ENCODE measurements at places on chromosomes 6 and 20. TPM values are rescaled to one million over a fixed set of nuclear protein-coding genes. Genes with fewer than 3 reads are reported as not detected.

Gene FAM217A
- not detected for total RNA-seq

Gene SLX4IP
- 6.0 TPM for total RNA-seq

Gene TNNC2
- total RNA-seq: not detected

Gene ZBTB9
- total RNA-seq: 7.5 TPM

DNA sequence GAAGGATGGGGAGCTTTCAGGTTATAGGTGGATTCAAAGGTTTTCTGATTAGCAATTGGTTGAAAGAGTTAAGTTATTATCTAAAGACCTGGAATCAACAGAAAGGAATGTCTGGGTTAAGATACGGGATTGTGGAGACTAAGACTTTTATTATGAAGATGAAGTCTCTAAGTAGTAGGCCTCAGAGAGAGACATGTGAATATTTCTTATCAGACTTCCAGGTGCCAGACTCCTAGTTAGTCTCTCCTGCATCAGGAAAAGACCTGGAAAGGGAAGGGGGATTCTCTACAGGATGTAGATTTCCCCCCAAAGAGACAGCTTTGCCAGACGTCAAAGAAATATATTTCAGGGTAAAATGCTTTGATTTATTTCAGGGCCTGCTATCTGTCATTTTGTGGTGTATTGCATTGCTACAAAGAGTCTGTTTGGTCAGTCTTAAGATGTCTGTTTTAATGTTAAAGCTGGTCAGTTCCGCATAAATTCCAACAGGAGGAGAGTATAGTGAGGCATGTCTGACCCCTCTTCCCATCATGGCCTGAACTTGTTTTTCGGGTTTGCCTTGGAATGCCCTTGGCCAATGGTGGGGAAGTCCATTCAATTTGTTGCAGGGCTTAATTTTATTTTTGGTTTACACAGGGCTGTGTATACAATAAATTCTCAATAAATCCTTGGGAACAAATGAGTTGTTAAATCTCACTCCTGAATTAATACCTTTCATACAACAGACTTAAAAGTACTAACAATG is 103.4 kb upstream of the RALGAPA2 start:
- no peak overlapping the region for H3K4me3 ChIP-seq
- no peak for DNase-seq
- peaks cover 11% of the 10 kb centered on the region for H3K27me3 ChIP-seq
- H3K36me3 ChIP-seq: no peaks in the 10 kb centered on the region
- no peak overlapping the region for H3K27ac ChIP-seq
- H3K4me1 ChIP-seq: no peaks in the 10 kb centered on the region

GRCh38 chr6:7933794-7934193 is 23.2 kb upstream of the TXNDC5 start:
- no peaks in the 10 kb centered on the region for H3K36me3 ChIP-seq
- no peaks in the 10 kb centered on the region for H3K4me1 ChIP-seq
- H3K27me3 ChIP-seq: peaks cover 24% of the 10 kb centered on the region
- no peak for DNase-seq

GRCh38 chr20:53778041-53778516 is 184.4 kb upstream of the ZNF217 start:
- H3K27ac ChIP-seq: no peak overlapping the region
- no peak overlapping the region for H3K4me3 ChIP-seq
- no peak for DNase-seq
- H3K36me3 ChIP-seq: no peaks in the 10 kb centered on the region

GRCh38 chr20:2859330-2860121 is 13.8 kb upstream of the PTPRA start:
- H3K4me1 ChIP-seq: no peaks in the 10 kb centered on the region
- no peak for DNase-seq
- H3K27me3 ChIP-seq: no peaks in the 10 kb centered on the region

GRCh38 chr6:48766349-48766748 is 655.4 kb upstream of the PTCHD4 start:
- no peak overlapping the region for H3K4me3 ChIP-seq
- no peak for DNase-seq
- no peak overlapping the region for H3K27ac ChIP-seq
- H3K36me3 ChIP-seq: no peaks in the 10 kb centered on the region

Gene PTK7
- total RNA-seq: 183 TPM

Gene ISM1
- 0.21 TPM for total RNA-seq

GRCh38 chr6:163950159-163950558 is 535.6 kb downstream of the QKI start:
- H3K27me3 ChIP-seq: no peaks in the 10 kb centered on the region
- peaks cover 7% of the 10 kb centered on the region for H3K4me1 ChIP-seq
- no peaks in the 10 kb centered on the region for H3K36me3 ChIP-seq

- no peak for DNase-seq
- no peak overlapping the region for H3K27ac ChIP-seq
- no peak overlapping the region for H3K4me3 ChIP-seq
- H3K27me3 ChIP-seq: no peaks in the 10 kb centered on the region
- H3K4me1 ChIP-seq: peaks cover 9% of the 10 kb centered on the region
These were observed 14.4 kb upstream of the TRIB3 start for GRCh38 chr20:366041-366718.

DNA sequence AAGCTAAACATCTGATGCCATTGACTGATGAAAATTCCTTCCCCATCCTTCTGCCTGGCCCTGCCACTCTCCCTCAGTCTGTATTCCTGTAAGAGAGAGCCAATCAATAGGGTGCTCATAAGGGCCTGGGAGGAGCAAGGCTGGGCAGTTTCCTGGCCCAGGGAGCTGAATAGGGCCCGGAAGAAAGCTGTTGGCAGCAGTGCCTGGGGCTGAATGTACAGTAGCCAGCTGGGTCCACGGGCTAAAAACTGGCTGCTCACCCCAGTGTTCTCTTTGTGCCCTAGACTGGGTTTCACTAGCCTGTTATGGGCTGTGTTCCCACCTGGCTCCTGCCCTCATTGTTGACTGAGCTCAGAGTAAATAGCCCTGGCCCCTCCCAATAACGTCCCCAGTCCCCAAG is 1.7 kb upstream of the WFDC2 start:
- no peaks in the 10 kb centered on the region for H3K36me3 ChIP-seq
- no peak overlapping the region for H3K27ac ChIP-seq
- H3K4me1 ChIP-seq: peaks cover 13% of the 10 kb centered on the region
- no peak for DNase-seq
- peaks cover 38% of the 10 kb centered on the region for H3K27me3 ChIP-seq

- peaks cover 15% of the 10 kb centered on the region for H3K27me3 ChIP-seq
- no peak overlapping the region for H3K27ac ChIP-seq
- H3K36me3 ChIP-seq: no peaks in the 10 kb centered on the region
- no peak for DNase-seq
- no peaks in the 10 kb centered on the region for H3K4me1 ChIP-seq
These were observed 400.1 kb downstream of the CDH4 start for GRCh38 chr20:61652146-61652545.

DNA sequence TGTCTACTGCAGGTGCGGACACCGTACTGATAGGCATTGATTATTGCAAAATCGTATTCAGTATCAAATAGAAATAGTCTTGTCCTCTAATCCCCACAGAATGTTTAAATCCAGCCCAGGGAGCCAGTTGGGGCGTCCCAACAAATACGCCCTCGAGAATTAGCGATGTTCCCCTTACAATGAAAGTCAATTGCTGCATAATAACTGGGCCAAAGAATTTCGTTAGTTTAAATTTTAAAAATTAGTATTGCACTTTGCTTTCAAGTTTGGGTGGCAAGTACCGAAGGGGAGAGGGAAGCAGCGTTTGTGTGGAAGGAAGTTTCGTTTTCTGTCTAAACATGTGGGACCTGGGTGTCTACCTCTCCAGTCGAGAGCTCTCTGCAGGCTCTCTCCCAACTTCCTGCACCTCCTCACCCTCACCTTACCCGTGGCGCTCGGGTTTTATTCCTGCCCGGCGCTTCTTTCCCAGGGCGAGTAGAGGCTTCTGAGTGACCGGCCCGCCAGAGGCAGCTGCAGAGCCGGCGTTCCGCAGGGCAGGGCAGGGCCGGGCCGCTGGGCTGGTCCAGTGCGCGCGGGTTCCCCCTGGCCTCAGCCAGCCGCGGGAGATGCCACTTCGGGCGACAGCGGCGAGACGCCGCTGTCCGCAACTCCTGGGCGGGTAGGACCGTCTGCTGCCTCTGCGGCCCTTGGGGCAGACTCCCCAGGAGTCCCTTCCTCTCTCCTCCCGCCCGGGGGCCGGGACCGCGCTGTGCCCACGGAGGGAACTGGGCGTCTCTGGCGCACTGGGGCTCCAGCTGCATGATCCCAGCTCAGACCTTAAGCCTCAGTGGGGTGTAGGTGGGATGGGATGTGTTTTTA is 862 bp upstream of the TFAP2C start:
- peaks cover 42% of the 10 kb centered on the region for H3K4me1 ChIP-seq
- H3K27me3 ChIP-seq: no peaks in the 10 kb centered on the region
- peak overlapping the region; percentile 56 for H3K27ac ChIP-seq
- peak overlapping the region; percentile 92 for H3K4me3 ChIP-seq

Gene HLA-DRB5
- total RNA-seq: not detected

DNA sequence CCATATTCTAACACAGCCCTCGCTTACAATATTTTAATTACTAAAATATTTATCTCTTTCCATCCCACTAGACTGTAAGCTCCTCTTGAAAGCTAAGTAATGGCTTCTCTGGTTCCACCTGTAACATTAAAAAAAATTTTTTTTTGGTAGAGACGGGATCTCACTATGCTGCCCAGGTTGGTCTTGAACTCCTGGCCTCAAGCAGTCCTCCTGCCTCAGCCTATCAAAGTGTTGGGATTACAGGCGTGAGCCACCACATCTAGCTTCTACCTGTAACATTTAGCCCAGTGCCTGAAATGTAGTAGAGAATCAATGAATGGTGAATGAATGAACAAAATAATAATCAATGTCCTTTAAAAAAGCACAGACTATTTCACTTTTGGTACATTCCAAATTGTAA is 28.8 kb downstream of the DEK start:
- no peak overlapping the region for H3K4me3 ChIP-seq
- H3K27ac ChIP-seq: no peak overlapping the region
- no peaks in the 10 kb centered on the region for H3K27me3 ChIP-seq

DNA sequence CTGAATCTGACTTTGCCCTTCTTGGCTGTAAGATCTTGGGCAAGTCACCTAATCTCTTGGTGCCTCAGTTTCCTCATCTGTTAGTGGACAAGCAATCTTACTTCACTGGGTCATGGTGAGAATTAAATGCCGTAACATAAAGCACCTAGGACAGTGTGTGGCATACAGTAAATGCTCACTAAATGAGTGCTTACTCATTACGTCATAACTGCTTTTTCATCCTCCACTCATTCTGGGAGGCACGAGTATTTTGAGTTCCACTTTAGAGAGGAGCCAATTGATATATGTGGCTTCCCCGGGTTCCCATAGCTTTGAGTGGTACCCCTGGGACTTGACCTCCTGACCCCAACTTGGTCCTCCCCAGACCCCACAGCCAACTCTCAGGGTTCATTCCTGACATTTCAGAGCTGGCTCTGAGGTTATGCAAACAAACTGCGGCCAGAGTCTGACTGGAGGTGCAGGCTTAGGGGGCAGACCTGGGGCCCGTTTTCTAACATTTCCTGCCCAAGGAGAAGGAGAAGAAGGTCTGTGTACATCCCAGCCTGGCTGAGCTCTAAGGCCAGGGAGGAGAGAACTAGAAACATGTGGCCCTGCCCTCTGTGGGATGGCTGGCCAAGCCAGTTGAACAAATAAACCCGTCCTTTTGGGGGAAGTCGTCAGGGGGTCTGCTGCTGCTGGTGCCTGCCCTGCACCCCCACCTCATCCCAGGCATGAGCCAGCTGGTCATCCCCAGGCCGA is 5.8 kb downstream of the ANGPT4 start:
- no peak for DNase-seq
- H3K27ac ChIP-seq: peak overlapping the region; percentile 7
- H3K4me1 ChIP-seq: peaks cover 14% of the 10 kb centered on the region
- no peaks in the 10 kb centered on the region for H3K36me3 ChIP-seq
- no peak overlapping the region for H3K4me3 ChIP-seq

DNA sequence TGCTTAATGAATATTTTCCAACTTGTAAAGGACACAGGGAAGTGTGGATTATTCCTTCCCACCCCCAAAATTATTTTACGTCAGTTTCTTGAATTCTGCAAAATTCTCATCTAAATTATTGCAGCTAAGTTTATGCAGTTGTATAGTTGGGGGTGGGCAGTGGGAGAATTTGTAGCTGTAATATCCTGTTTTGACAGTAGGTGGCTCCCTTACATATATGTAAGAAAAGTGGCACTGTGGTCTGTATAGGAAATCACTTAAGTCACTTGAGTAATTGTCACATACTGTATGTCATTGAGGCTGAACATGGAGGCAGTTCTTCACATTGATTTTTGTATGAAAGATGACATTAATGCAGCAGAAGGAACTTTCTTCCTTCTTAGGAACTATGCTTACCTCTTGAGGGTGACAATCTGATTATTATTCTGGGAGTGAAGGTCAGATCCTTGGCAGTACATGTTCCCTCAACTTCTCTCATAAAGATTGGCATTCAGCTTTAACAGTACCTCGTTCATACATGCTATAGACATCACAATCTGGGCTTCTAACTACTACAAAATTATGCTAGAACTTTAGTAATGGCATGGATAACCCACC is 14.6 kb upstream of the CFAP206 start:
- H3K4me3 ChIP-seq: no peak overlapping the region
- no peaks in the 10 kb centered on the region for H3K27me3 ChIP-seq
- H3K27ac ChIP-seq: no peak overlapping the region
- H3K36me3 ChIP-seq: no peaks in the 10 kb centered on the region
- no peak for DNase-seq
- no peaks in the 10 kb centered on the region for H3K4me1 ChIP-seq

DNA sequence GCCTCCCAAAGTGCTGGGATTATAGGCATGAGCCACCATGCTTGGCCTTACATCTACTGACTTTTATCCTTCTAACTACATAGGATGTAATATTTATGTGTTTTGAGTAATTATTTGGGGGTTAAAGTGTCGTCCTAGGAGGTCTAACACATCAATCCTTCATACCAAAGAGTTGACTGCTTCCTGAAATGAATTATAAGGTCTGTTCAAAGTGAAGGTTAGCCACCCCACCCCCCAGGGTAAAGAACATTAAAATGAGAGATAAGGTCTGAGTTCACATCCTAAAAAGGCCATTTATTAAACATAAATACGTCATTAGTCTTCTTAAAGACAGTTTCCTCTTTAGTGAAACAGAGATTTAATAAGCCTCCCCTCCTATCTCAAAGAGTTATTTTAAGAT is 33.8 kb downstream of the TNFAIP3 start:
- DNase-seq: no peak
- no peaks in the 10 kb centered on the region for H3K36me3 ChIP-seq
- no peaks in the 10 kb centered on the region for H3K27me3 ChIP-seq
- no peak overlapping the region for H3K27ac ChIP-seq

- H3K4me3 ChIP-seq: no peak overlapping the region
- H3K27me3 ChIP-seq: no peaks in the 10 kb centered on the region
These were observed 351 bp downstream of the AURKA start for GRCh38 chr20:56391596-56392131.

DNA sequence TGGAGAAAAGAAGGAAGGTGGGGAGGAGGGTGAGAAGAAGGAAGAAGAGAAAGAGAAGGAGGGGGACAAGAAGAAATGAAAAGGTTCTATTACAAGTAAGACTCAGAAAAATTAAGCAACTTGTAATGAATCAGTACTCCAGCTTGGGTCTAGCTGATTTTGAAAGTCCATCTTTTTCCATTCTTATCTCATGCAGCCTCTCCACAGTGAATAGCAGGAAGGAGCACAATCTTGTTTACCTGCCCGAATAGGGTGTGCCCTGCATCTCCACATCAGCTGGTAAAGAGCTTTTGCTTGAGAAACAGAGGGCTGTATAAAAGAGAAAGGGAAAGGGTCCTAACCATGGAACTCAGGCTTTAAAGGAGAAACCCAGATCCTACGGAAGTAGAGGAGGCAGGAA is 348.8 kb downstream of the TPBG start:
- H3K4me3 ChIP-seq: no peak overlapping the region
- no peak for DNase-seq
- H3K27ac ChIP-seq: no peak overlapping the region
- H3K27me3 ChIP-seq: peaks cover 15% of the 10 kb centered on the region
- H3K36me3 ChIP-seq: no peaks in the 10 kb centered on the region

- no peak within 1 kb of the TSS for H3K4me3 ChIP-seq
- peak within 1 kb of the TSS; percentile 19 for H3K27ac ChIP-seq
- peaks cover 7% of the 10 kb centered on the region for H3K36me3 ChIP-seq
- H3K27me3 ChIP-seq: no peaks in the 10 kb centered on the region
- DNase-seq: no peak
- H3K4me1 ChIP-seq: peaks cover 46% of the 10 kb centered on the region
These were observed at the start of gene APOM for GRCh38 chr6:31655349-31656237. Gene APOM (plus strand): TSS chr6:31655894. CDS start chr6:31655967, 73 bp downstream.
